ENCODE measurements at places on chromosomes 4 and X. TPM values are rescaled to one million over a fixed set of nuclear protein-coding genes. Genes with fewer than 3 reads are reported as not detected.
A peak's percentile ranks its signal among the peaks of the same experiment; 100 is the strongest.

Gene BCORL1
- 4.7 TPM for total RNA-seq

- H3K27me3 ChIP-seq, result no peaks in the 10 kb centered on the region
- H3K4me3 ChIP-seq, result no peak overlapping the region
- DNase-seq, result no peak
- H3K4me1 ChIP-seq, result no peaks in the 10 kb centered on the region
- no peaks in the 10 kb centered on the region for H3K36me3 ChIP-seq
These were observed 41.6 kb upstream of the NKRF start for GRCh38 chrX:119647552-119648420.

- peaks cover 8% of the 10 kb centered on the region for H3K27me3 ChIP-seq
- H3K4me1 ChIP-seq, result no peaks in the 10 kb centered on the region
- no peak overlapping the region for H3K4me3 ChIP-seq
- no peak overlapping the region for H3K27ac ChIP-seq
- no peaks in the 10 kb centered on the region for H3K36me3 ChIP-seq
These were observed 397.4 kb upstream of the RPS6KA3 start for GRCh38 chrX:20664131-20664530.

GRCh38 chrX:96985046-96985445, 101.3 kb downstream of the RPA4 start:
- no peaks in the 10 kb centered on the region for H3K27me3 ChIP-seq
- no peaks in the 10 kb centered on the region for H3K4me1 ChIP-seq
- H3K27ac ChIP-seq, result no peak overlapping the region
- no peaks in the 10 kb centered on the region for H3K36me3 ChIP-seq

DNA sequence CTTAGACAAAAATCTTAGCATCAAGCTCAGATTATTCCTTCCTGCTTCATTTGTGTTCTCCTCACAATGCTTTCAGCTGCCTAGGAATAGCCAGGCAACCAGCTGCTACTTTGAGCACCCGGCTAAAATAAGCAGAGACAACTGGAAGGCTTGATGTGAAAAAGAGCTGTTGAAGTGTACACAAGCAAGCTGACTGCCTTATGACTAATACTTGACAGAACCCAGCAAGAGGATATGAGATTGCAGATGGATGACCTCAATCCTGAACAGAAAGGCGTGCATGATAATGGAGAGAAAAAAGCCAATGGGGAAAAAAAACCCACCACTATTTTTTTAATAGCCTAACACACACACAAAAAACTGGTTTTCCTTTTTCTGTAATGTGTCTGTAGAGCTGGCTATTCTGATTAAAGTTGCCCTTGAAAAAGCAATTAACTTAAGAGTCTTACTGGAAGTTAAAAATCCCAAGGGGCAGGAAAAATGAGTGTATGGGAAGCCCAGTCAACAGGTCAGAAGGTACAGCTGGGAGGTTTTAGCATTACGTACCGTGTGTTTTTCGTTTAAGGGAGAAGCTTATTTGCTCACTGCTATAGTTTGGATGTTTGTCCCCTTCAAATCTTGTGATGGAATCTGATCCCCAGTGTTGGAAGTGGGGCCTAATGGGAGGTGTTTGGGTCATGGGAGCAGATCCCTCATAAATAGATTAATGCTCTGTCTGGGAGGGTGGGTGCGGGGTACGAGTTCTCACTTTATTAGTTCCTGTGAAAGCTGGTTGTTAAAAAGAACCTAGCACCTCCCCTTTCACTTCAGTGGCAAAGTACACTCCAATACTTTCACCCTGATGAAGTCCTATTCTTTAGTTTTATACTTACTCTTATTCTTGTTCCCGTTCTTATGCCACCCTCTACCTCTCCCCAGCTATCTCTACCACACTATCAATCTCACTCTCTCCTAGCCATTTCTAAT, 37.1 kb upstream of the HERC6 start:
- H3K4me1 ChIP-seq, result no peaks in the 10 kb centered on the region
- no peaks in the 10 kb centered on the region for H3K36me3 ChIP-seq
- H3K27ac ChIP-seq, result no peak overlapping the region
- no peak for DNase-seq
- no peaks in the 10 kb centered on the region for H3K27me3 ChIP-seq
- no peak overlapping the region for H3K4me3 ChIP-seq

Gene RPS6KA3
- total RNA-seq, result 33.4 TPM

Gene GPM6B
- total RNA-seq, result 199 TPM

- no peak overlapping the region for H3K4me3 ChIP-seq
- H3K27me3 ChIP-seq, result no peaks in the 10 kb centered on the region
- H3K4me1 ChIP-seq, result no peaks in the 10 kb centered on the region
- H3K27ac ChIP-seq, result no peak overlapping the region
These were observed 8.1 kb downstream of the SLC34A2 start for GRCh38 chr4:25663781-25664180.

Gene HSFX3
- not detected for total RNA-seq

Gene PLP2
- total RNA-seq, result 31.2 TPM

- peaks cover 16% of the 10 kb centered on the region for H3K4me1 ChIP-seq
- DNase-seq, result no peak
- no peaks in the 10 kb centered on the region for H3K27me3 ChIP-seq
- H3K4me3 ChIP-seq, result no peak overlapping the region
- H3K36me3 ChIP-seq, result no peaks in the 10 kb centered on the region
These were observed 129.6 kb upstream of the RASGEF1B start for GRCh38 chr4:81601358-81601694.

DNA sequence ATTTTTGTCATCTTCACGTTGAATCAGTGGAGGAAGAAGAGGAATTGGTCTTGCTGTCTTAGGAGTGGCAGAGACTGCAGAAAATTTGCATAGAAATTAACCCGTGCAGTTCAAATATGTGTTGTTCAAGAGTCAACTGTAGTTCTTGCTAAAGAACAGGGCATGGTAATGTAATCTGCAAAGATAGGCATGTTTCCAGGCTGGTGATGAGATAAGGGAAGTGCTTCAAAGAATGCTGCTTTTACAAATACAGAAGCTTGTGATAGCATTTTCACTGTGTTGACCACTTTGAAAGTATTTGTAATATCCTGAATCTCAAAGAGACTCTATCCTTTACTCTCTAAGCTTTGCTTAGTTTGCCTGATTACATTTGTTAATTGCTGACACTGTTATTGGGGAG, 60.1 kb downstream of the PRRG1 start:
- DNase-seq, result no peak
- H3K36me3 ChIP-seq, result no peaks in the 10 kb centered on the region
- no peak overlapping the region for H3K4me3 ChIP-seq
- no peak overlapping the region for H3K27ac ChIP-seq

- H3K36me3 ChIP-seq, result no peaks in the 10 kb centered on the region
- no peaks in the 10 kb centered on the region for H3K27me3 ChIP-seq
These were observed 97.4 kb downstream of the AASDH start for GRCh38 chr4:56289934-56290333.

GRCh38 chrX:154531626-154532025, 15.0 kb downstream of the G6PD start:
- no peak overlapping the region for H3K27ac ChIP-seq
- no peak for DNase-seq
- no peak overlapping the region for H3K4me3 ChIP-seq
- peaks cover 18% of the 10 kb centered on the region for H3K4me1 ChIP-seq
- no peaks in the 10 kb centered on the region for H3K27me3 ChIP-seq
- H3K36me3 ChIP-seq, result no peaks in the 10 kb centered on the region

DNA sequence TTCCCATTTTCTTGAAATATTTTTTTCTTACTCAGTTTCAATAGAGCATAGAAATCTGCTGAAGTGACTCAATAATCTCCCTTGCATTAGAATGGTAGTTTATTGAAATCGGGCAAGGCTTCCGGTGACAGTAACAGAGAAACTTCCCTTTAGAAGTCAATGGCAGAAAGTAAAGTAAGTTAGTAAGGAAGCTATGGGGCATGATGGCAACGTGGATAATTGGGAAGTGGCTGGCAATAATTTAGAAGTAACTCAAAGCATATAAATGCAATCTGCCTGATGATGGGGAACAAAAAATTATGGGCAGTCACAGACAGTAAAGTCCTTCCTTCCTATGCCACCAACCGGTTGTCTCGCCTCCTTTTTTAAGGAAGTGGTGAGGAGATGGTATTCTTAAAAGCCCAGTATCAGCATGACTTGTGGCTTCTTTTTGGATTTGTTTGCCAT, 7.6 kb downstream of the CYBB start:
- no peak overlapping the region for H3K4me3 ChIP-seq
- no peak overlapping the region for H3K27ac ChIP-seq
- DNase-seq, result no peak
- peaks cover 6% of the 10 kb centered on the region for H3K27me3 ChIP-seq
- H3K4me1 ChIP-seq, result no peaks in the 10 kb centered on the region

DNA sequence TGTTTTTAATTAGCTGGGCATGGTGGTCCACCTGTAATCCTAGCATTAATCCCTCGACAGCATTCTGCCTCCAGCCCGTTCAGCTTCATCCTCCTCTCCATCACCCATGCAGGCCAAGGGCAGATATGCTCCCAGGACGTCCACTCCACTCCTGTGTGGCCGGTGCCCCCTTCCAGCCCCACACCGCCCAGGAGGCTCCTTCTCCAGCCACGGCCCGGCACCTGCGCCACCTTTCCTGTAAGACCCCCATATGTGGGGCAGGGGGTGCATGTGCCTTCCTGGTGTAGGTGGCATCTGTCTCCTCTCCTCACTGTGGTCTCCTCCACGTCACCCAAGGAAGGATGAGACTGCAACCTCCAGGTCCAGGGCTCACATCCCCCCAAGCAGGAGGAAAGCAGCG, 57.0 kb upstream of the MXD4 start:
- no peak for DNase-seq
- no peaks in the 10 kb centered on the region for H3K27me3 ChIP-seq
- no peak overlapping the region for H3K27ac ChIP-seq
- H3K36me3 ChIP-seq, result no peaks in the 10 kb centered on the region

Gene BEX2
- 4.8 TPM for total RNA-seq

DNA sequence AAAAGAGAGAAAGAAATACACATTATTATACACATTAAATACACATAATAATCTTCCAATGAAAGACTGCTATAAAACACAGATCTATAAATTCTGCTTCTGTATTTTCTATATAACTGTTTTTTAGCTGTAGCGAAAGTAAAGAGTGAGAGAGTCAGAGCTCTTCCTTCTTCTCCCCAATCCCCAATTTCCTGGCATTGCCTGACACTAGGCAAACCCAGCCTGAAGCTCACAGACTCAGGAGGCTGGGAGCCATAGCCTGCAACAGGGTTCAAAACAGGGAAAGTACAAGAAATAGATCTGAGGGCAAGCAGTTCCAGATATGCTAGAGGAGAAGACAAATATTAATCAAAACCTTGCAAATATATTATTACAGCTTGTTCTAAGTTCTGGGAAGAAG, 201.6 kb downstream of the HNRNPD start:
- no peaks in the 10 kb centered on the region for H3K4me1 ChIP-seq
- H3K36me3 ChIP-seq, result no peaks in the 10 kb centered on the region
- no peaks in the 10 kb centered on the region for H3K27me3 ChIP-seq
- no peak overlapping the region for H3K27ac ChIP-seq
- no peak for DNase-seq

- H3K36me3 ChIP-seq, result peaks cover 93% of the 10 kb centered on the region
- no peak overlapping the region for H3K4me3 ChIP-seq
- DNase-seq, result no peak
- no peak overlapping the region for H3K27ac ChIP-seq
- H3K27me3 ChIP-seq, result no peaks in the 10 kb centered on the region
These were observed 111.7 kb downstream of the NFKB1 start for GRCh38 chr4:102612824-102613366.

DNA sequence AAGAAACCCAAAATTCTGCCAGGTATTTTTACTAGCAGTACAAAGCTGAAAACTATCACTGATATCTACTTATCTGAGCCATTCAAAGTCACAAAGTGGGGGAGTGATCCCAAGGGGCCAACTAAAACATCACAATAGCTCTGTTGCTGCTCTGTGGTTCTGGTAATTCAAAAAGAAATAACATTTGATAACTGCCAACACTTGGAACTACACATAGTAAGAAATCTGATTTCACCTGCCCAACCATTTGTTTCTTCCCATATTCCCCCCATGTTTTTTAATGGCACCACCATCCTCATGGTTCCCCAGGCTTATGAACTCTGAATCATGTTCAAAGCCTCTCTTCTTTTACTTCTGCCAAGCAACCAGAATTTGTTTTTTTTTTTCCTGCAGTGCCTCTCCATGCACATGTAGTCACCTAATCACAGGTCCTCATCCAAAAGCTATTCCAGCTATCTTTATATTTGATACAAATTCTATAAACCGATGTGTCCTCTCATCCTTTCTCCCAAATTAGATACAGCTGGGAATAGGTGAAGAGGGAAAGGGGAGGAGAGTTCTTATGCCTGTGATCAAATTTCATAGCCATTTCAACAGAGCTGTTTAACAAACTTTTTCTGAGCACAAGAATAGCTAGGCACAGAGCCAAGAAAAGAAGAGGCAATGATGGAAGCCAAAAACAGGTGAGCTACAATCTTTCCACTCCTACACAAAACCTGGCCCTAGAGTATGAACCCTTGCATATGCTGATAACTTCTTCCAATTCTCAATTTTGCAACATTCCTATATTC, 7.7 kb downstream of the AMMECR1 start:
- no peak overlapping the region for H3K4me3 ChIP-seq
- H3K27ac ChIP-seq, result no peak overlapping the region
- H3K27me3 ChIP-seq, result no peaks in the 10 kb centered on the region
- no peaks in the 10 kb centered on the region for H3K36me3 ChIP-seq
- no peaks in the 10 kb centered on the region for H3K4me1 ChIP-seq

Gene COL4A6
- 0.21 TPM for total RNA-seq

- no peaks in the 10 kb centered on the region for H3K36me3 ChIP-seq
- H3K4me3 ChIP-seq, result no peak overlapping the region
- H3K27ac ChIP-seq, result no peak overlapping the region
- peaks cover 7% of the 10 kb centered on the region for H3K27me3 ChIP-seq
- H3K4me1 ChIP-seq, result no peaks in the 10 kb centered on the region
These were observed 64.1 kb downstream of the USP11 start for GRCh38 chrX:47296766-47297365.

DNA sequence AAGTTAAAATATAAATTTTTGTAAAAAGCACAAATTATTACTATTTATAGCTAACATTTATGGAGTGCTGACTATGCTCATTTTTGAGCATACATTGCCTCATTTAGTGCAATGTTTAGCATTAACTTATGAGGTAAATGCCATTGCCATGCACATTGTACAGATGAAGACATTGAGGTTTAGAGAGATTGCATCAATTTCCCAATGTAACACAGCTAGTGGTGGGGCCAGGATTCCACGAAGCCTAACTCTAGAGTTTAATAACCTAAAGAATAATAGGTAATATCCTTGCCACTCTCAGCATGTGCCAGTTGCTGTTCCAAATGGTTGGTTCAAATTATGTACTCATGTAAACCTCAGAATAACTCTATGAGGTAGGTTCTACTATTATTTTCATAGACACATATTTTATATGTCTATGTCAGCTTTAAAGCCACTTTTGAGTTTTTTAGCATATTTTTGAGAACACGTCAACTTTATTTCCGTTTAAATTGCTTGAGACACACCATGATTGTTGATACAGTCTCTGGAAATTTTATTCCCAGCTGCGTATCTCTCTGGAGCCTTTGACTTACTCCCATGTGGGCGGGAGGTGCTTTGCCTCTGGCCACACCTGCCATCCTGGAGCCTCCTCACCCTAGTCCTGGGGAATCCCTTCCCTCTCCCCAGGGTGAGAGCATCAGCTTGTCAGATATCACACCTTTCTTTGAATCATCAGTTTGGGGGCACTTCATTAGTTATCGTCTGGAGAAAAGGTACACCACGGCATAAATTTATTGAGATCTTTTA, 10.8 kb upstream of the ADH1A start:
- no peaks in the 10 kb centered on the region for H3K36me3 ChIP-seq
- DNase-seq, result no peak
- H3K27ac ChIP-seq, result peak overlapping the region; percentile 0
- H3K4me1 ChIP-seq, result peaks cover 18% of the 10 kb centered on the region

All from tibial nerve (tissue), 4 donors.